ENCODE measurements at places on chromosomes 3 and 15.

DNA sequence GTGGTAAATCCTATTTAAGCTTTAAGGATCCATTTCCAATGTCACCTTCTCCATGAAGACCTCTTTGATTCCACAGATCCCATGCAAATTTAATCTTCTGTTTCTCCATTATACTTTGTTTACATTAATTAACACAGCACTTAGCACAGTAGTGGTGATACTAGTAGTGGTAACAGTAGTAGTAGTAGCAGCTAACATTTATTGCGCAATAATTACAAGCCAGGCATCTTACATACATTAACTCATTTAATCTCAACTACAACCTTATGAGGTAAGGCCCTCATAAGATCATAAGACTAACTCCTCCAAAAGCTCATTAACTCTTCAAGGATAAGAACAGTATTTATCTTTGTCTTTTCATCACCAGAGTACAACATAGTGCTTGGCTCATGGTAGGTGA lies 54.8 kb upstream of the FSIP1 start:
- no peak for DNase-seq

DNA sequence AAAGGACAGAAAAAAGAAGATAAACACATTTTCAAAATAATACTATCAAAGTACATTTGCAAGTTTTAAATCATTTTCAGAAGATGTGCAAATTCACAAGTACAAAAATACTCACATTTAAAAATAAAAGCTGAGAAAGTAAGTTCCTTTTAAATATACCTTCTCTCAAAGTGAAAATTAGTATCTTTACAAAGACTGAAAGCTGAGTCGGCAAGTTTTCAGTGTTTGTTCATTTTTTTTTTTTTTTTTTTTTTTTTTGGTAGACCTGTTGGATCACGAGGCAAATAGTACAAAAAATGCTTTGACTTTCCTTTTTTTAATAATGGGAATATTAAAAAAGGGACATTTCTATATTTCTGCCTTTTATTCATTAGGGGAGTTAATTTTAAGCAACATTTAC lies 317.8 kb downstream of the LSAMP start:
- DNase-seq = no peak

DNA sequence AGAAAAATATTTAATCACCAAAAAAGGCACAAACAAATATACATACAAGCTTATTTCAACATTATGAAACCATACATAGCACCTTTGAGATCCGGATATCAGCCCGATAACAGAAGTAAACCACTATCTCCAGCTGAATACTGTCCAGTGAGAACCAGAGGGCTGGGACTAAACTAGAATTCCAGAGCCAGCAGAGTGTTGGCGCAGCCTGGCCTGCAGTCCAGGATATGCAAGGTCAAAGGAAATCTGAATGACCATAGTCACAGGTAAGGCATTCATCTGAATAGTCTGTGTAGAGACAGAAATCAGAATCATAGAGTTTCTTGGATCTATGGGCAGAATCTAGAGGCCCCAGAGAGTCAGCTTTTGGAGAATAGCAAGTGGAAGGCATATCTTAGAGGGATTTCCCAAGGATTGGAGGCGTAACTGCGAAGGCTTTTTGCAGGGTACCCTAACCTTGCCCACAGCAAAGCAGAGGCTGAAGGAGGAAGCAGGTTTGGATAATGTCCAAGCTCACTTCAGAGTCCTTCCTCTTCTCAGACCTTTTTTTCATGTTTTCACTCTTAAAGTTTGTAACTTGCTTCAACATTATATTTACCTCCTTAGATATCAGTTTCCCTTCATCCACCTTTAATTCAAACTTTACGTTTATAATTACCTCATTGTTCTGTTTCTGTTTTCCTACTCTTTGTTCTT lies 32.5 kb upstream of the TP63 start:
- DNase-seq = no peak

- no peak for DNase-seq
These were observed 382.9 kb upstream of the MCTP2 start for GRCh38 chr15:93848490-93848889.

- no peak for DNase-seq
These were observed 641.7 kb downstream of the NR2F2 start for GRCh38 chr15:96972201-96972600.

GRCh38 chr3:178202194-178202593 lies 334.0 kb upstream of the KCNMB2 start:
- DNase-seq = no peak

GRCh38 chr3:102979682-102980354 lies 545.0 kb downstream of the ZPLD1 start:
- DNase-seq = no peak

- DNase-seq = no peak
These were observed 329.9 kb upstream of the ROBO1 start for GRCh38 chr3:80097674-80098073.

GRCh38 chr3:46545818-46546630 lies 20.1 kb downstream of the LRRC2 start:
- no peak for DNase-seq

DNA sequence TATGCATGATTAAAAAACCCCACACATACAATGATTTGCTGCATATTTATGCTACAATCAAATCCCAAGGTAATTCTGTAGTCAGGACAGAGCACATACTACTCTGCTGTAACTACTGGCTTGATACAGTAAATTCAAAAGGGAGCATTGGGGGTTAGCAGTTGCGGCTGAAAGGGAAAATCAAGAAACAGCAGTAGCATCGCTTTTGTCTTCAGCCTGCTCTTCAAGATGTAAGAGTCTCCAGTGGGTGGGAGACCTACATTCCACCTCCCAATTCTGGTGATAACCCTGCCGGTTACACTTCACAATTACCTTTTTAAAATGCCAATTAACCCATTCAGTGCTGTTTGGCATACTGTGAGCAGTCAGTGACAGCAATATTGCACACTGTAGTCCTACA lies 259.4 kb downstream of the NR2F2 start:
- DNase-seq = no peak

All from activated T-cell treated with anti-CD3 and anti-CD28 coated beads for 1 hour (primary cell).